Activated T-helper 1 cell treated with Interleukin-2 at 50 U/mL for 16 hours (primary cell): ENCODE measurements at places on chromosomes 6 and 20.

DNA sequence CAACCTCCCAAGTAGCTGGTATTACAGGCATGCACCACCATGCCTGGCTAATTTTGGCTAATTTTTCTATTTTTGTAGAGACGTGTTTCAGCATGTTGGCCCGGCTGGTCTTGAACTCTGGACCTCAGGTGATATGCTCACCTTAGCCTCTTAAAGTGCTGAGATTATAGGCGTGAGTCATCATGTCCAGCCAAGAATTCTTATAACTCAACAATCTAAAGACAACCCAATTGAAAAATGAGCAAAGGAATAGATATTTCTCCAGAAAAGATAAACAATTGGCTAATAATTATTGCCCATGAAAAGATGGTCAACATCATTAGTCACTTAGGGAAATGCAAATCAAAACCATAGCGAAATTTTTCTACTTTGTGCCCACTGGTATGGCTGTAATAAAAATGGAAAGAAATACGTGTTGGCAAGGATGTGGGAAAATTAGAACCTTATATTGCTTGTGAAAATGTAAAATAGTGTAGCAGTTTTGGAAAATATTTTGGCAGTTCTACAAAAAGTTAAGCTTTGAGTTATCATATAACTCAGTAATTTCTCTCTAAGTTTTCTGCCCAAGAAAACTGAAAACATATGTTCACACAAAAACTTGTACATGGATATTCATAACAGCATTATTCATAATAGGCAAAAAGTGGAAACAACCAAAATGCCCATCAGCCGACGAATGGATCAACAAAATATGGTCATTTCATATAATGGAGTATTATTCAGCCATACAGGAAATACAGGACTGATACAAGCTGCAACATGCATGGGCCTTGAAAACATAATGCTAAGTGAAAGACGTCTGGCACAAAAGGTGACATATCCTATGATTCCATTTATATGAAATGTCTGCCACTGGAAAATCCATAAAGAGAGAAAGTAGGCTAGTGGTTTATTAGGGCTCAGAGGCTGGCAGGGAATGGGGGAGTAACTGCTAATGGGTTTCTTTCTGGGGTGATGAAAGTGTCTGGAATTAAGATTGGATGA, 87.8 kb downstream of the UTRN start:
- no peak for DNase-seq

DNA sequence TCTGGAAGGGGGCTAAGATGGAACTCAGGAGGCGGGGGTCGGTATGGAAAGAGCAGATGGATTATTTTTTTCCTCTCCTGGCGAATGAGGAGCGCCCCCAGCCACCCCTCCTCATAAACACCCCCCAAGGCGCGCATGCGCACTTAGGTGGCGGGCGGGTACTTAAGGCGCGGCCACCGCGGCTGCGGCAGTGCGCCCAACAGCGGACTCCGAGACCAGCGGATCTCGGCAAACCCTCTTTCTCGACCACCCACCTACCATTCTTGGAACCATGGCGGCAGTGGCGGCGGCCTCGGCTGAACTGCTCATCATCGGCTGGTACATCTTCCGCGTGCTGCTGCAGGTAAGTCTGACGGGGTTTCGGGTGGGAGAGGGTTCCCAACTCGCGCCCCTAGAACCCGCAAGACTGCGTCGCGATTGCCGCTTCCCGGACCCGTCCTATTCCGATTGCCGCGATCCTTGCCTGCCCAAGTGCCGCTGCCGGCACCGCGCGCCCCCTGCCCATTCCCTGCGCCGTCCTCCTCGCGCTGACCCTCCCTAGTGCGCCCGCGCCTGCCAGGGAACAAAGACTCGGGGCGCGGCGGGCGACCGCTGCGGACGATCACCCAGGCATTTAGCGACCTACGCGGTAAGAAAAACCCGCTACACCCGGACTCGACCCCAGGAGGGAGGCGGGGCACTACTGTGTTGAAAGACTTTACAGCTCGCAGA, at the start of gene NNAT:
TSS of gene NNAT (plus strand) at position 190 of the 711 bp plus-strand sequence. CDS start at position 272, 82 bp downstream.
- DNase-seq: no peak

GRCh38 chr6:137827411-137827940, 39.6 kb upstream of the TNFAIP3 start:
- DNase-seq: no peak

DNA sequence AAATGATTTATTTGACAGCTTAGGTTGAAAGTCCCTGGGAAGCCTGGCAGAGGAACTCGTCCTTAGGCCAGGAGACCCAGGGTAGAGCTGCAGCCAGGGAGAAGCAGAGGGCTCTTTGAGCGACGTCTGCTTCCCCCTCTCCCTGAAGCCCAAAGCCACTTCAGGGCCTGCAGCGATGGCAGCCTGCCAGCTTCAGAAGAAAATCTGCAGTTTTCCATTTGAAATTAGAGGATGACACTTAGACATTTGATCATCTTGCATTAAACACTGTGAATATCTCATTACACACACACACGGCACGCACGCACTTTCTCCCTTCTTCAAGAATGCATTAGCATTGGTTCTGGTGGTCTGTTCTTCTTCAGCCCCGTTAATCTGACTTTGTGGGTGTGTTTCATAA, 96.5 kb downstream of the PLEKHG1 start:
- no peak for DNase-seq

- no peak for DNase-seq
Measured at GRCh38 chr6:119255492-119255891, 94.1 kb downstream of the MAN1A1 start.

GRCh38 chr20:24701027-24701426, 231.6 kb downstream of the SYNDIG1 start:
- no peak for DNase-seq

DNA sequence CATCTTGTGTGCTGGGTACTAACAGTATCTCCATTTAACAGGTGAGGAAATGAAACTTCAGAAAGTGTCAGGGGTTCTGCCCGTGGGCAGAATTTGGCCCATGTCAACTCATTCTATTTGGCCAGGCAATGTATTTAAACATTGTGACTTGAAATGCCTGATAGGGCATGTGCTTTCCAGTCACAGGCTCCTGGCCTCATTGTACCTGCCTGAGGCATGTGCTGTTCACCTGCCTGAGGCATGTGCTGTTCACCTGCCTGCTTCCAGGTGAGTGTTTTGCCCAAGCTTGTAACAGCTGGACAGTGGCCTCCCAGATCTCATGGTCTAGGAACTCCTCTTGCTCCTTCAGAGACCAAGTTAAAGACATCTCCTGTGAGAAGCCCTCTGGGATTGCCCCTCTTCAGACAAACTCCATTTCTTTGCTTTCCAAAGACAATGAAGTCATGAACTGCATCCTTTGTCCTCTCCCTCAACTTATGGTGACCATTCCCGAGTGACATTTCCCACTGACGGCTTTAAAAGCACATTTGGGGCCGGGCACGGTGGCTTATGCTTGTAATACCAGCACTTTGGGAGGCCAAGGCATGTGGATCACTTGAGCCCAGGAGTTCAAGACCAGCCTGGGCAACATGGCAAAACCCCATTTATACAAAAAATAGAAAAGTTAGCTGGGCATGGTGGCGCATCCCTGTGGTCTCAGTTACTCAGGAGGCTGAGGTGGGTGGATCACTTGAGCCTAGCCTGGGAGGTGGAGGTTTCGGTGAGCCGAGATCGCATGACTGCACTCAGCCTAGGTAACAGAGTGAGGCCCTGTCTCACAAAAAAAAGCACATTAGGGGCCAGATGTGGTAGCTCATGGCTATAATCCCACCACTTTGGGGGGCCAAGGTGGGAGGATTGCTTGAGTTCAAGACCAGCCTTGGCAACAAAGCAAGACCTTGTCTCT, 48.7 kb downstream of the BCAS4 start:
- no peak for DNase-seq

- DNase-seq: no peak
Measured at GRCh38 chr6:16651871-16652270, 109.4 kb downstream of the ATXN1 start.

GRCh38 chr6:79671600-79672266, 40.6 kb downstream of the SH3BGRL2 start:
- DNase-seq: peak; percentile 38

GRCh38 chr20:1479831-1480595, 11.2 kb downstream of the SIRPB2 start:
- DNase-seq: no peak

DNA sequence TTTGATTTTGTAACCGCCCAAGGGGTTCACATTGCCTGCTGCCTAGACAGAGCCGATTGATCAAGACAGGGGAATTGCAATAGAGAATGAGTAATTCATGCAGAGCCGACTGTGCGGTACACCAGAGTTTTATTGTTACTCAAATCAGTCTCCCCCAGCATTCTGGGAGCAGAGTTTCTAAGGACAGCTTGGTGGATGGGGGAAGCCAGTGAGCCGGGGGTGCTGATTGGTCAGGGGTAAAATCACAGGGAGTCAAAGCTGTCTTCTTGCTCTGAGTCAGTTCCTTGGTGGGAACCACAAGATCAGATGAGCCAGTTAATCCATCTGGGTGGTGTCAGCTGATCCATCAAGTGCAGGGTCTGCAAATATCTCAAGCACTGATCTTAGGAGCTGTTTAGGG, 60.0 kb upstream of the EZR start:
- DNase-seq: no peak
